ENCODE measurements at places on chromosomes 13 and 19.

GRCh38 chr19:17409990-17410389 lies 4.6 kb upstream of the BST2 start:
- peak; percentile 92 for DNase-seq

- DNase-seq, result peak; percentile 83
Measured at GRCh38 chr19:52086481-52086880, 9.1 kb downstream of the ZNF841 start.

- no peak for DNase-seq
Measured at GRCh38 chr19:3788996-3789778, 3.0 kb upstream of the MATK start.

DNA sequence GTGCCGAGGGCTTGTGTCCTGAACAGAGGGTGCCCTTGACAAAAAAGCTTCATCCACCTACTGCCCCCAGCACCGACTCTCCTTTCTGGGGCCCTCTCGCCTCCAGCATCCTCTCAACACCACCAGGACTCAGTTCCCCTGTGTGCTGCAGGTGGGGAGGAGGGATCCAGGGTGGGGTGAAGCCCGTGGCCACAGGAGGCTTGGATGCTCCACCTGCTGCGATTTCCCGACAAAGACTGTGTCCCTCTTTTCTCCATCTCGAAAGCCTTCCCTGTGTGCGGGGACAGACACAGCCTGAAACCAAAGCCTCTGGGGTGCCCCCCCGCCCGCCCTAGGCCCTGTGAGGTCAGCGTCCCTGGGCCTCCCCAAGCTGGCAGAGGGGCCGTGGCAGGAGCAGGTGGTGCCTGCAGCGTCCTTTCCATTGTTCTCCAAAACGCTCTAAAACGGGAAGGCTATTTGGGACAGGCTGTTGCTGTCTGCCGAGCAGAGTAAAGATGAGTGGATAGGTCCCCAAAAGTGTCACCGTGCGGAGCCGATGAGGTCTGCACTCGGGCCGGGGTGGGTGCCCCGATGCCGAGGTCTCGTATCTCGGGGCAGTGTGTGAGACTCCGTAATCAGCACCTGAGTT lies 185.7 kb downstream of the PTPRS start:
- DNase-seq, result no peak

DNA sequence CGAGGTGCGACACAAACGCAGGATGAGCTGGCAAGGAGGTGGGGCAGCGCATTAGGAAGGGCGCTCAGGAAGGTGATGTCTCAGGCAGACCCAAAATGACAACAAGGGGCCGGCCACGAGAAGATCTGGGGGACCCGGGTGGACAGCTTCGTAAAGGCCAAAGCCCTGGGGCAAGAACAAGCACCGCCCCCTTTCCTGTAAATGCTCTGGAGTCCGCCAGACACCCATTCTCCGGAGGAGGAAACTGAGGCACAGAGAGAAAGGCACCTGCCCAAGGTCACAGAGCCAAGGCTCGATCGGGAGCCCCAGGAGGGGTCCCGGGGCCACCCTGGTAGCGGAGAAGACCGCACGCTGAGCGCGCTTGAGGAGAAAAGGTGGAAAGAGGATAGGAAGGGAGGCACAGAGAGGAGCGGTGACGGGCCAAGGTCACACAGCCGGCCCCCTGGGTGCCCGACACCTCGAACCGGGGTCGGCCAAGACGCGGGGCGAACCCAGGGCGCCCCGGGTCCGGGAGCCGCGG lies 571 bp downstream of the SAFB2 start:
- no peak for DNase-seq

GRCh38 chr13:75341028-75341427 lies 140.9 kb downstream of the TBC1D4 start:
- DNase-seq, result no peak

All from amniotic epithelial cell (primary cell).